ENCODE measurements at places on chromosomes 4 and X.

DNA sequence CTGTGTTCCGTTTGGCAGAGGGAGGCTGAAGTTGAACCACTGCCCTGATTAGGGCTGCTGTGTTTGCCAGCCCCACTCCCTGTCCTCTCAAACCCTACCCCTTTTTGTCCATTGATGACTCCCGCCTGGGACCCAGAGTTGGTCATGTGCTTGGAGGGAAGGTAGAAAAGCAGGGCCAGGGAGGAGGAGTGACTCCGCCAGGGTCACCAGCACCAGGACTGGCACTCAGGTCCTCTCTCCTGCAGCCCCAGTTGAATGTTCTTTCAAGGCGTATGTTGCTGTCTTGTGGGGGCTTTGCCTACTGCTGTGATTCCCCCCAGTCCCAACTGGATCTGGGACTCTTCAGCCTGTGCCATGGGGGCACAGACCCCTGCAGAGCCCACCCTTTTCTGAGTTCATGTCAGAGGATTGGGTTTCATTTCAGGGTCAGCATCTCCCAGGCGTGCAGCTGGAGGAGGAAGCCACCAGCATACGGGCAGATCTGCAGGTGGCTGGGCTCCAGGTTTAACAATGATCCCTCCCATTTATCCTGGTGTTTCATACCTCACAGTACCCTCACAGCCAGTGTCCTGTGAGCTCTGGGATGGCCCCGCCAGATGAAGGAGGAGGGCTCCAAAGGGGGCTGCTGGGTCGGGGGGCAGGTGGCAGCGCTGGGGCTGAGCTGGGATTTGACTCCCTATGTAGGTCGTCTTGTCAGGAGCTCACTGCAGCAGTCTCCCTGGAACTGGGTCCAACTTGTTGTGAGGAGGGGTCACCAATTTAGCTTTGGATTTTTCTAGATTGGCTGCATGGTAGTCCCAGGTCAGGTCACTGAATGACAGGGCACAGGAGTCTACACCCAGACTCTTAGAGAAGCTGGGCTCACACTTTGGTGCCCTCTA lies 55.7 kb downstream of the MSX1 start:
- no peak for DNase-seq

- no peak for DNase-seq
Observed at GRCh38 chrX:23981222-23981621, 45.8 kb downstream of the KLHL15 start.

DNA sequence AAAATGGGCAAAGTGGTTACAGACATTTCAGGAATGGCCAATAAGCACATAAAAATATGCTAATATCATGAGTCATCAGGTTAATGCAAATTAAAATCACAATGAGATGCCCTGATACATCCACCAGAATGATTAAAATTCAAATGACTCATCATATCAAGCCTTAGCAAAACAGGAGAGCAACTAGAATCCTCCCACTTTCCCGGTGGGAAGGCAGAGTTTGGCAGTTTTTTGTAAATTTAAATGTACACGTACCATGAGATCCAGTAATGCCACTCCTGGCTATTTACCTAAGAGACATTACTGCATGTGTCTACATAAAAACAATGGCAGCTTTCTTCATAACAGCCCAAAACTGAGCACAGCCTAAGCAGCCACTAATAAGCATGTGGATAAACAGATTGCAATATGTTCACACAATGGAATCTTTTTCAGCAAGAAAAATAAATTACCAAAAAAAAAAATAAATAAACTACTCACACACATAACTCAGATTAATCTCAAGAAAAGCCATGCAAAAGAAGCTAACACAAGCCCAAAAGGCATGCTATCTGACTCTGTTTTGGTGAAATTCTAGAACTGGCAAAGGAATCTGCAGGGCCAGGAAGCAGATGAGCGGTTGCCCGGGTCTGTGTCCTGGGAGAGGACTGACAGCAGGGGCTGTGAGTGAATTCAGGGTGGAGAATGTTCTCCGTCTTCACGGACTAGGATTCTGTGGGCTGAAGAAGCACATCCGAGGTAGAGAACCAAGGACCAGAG lies 48.8 kb downstream of the AFAP1 start:
- peak; percentile 84 for DNase-seq

GRCh38 chr4:144710526-144710912 lies 64.6 kb downstream of the HHIP start:
- DNase-seq, result no peak

GRCh38 chr4:143207555-143207954 lies 22.8 kb downstream of the USP38 start:
- DNase-seq, result no peak

DNA sequence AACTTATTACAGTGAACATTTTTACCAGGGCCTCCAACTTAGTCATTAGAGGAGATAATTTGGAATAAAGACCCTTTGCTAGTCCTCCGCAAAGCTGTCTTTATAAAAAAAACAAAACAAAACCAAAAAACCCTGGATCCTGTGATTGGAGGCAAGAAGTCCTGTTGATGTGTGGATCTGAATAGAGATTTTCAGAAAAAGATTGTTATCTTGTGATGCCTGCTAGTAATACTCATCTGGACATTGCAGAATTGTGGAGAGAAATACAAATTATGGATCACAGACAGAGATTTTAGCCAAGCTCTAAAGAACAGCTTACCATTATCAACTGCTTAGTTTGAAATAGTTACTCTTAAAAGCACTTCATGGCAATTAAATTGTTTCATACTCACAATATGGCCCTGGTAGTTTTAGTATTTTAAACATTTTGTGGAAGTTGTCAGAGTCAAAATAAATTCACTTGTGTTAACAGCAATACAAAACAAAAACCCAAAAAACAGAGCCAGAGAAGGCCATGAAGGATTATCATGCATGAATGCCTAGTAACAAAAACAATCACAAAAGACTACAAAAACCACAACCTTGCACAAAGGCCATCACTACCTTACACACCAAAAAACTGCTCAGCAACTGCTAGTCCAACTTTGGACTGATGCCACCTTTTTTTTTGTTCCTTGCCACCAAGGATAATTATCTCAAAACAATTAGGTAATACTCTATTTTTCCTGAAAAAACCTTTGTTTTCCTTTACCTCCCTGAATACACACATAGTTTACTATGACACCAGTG lies 514.5 kb upstream of the SLIT2 start:
- DNase-seq, result no peak

- DNase-seq, result no peak
Observed at GRCh38 chr4:1179089-1179441, 6.7 kb upstream of the SPON2 start.
